ENCODE measurements at places on chromosomes 3 and 15. TPM values are rescaled to one million over a fixed set of nuclear protein-coding genes. Genes with fewer than 3 reads are reported as not detected.
A peak's percentile ranks its signal among the peaks of the same experiment; 100 is the strongest.

The CD200R1 gene
- 0.52 TPM for polyA plus RNA-seq

The MUC13 gene
- not detected for polyA plus RNA-seq

The C3orf52 gene
- polyA plus RNA-seq: not detected

The GATM gene
- 14.2 TPM for polyA plus RNA-seq

The SCAMP5 gene
- polyA plus RNA-seq: not detected

The SAMMSON gene
- polyA plus RNA-seq: not detected

The TATDN2 gene
- 12.4 TPM for polyA plus RNA-seq

The CHRD gene
- not detected for polyA plus RNA-seq

The CHRNA5 gene
- not detected for polyA plus RNA-seq

The HCLS1 gene
- polyA plus RNA-seq: 548 TPM

The TIPARP gene
- 19.5 TPM for polyA plus RNA-seq

The JAGN1 gene
- 60.4 TPM for polyA plus RNA-seq

The TMEM212 gene
- polyA plus RNA-seq: not detected

GRCh38 chr15:85421116-85421925, 40.9 kb downstream of the AKAP13 start:
- DNase-seq: no peak

- no peak for DNase-seq
Observed at GRCh38 chr3:107578091-107578490, 55.3 kb downstream of the BBX start.

- no peak for DNase-seq
Observed at GRCh38 chr15:88178631-88179030, 77.9 kb downstream of the NTRK3 start.

- DNase-seq: no peak
Observed at GRCh38 chr3:108918866-108919265, 34.8 kb downstream of the GUCA1C start.

GRCh38 chr3:45261333-45262110, 35.4 kb upstream of the TMEM158 start:
- DNase-seq: no peak

GRCh38 chr3:98553021-98553563, 21.3 kb downstream of the GPR15 start:
- DNase-seq: no peak

DNA sequence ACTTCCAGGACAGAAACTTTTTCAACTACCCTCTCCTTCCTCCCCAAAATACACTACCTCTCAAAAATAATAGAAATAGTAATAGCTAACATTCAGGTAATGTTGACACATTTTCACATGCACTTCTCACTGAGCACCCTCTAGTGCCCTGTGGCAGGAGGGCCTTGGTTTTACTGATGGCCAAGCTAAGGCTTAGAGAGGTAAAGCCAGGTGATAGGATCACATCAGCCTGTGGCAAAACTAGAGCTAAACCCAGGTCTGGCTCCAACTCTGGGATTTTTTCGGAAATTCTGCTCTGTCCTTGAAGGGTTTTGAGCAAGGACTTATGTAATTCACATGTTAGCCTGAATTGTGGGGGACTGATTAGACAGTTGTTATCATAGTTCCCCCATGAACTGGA, 922 bp upstream of the TAMM41 start:
- no peak for DNase-seq

DNA sequence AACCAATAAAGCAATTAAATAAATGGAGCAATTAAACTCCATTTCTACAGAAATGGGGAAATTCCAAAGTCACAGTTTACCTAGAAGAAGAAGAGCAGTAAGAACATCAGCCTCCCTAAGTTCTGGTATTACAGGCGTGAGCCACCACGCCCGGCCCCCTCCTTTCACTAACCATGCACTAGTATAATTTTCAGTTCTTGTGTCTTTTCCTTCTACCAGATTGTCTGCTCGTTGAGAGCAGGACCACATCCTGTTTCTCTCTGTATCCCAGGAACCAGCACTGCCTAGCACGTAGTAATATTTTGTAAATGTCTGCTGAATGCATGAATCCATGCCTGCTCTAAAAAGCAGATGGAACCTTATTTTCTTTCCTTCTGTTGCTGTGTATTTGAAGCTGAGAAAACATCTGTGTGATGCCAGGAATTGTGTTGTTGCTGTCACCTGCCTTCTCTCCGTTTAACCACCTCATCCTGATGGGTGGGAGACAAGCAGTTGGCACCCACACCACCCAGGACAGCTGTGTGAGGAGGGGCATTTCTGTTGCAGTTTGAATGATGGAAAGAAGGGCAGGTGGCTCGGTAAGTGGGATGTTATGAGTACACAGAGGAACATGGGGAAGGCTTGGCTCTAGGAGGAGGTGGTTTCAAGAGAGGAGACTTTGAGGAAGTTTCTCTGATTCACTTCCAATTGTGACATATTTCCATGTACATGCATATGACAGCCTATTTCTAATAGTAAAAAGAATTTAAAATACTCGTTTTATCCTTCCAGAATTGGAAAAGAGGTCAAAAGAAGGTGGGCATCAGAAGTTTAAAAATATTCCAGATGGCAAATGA, 30.1 kb downstream of the PXYLP1 start:
- no peak for DNase-seq

DNA sequence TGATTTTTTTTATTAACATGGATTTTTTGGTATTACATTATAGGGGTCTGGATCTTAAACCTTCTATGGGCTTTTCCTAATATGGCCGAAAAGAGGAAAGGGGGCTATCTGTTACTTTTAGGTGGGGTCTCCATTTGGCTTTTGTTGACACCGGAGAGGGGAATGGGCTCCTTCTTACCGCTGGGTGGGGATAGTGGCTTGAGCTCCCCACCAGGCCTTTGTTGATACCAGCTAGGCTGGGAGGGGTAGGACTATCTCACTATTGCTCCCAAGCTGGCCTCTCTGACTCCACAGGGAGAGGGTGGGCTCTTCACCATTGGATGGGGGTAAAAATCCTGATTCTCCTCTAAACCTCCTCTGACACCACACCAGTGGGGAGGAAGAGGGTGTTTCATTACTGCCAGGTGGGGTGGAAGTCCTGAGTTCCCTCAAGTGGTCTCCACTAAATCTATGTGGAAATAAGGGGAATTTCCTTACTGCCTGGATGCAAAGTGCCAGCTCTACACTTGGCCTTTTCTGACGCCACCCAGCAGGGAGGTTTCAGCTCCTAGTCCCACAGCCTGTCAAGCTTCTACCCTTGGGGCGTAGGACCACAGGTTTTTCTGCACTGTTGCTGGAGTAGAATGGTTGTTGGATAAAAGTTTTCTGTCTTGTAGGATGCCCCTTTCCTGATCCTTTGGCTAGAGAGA, 572.3 kb downstream of the MAGI1 start:
- no peak for DNase-seq

DNA sequence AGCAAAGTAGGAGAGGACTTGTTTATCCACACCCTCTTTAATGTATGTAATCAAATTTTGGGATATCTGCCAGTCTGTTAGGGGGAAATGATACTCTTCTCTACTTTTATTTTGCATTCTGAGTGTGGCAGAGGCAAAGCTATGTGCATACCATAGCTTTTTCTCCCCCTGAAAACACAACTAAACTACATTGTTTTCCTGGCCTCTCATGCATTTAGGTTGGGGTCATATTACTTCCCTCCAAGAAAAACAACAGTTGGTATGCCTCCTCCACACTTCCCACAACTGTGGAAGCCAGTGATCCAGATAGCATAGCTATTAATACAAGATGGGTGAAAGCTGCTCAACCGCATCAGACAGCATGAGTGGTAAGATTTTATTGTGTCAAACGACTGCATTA, 6.9 kb downstream of the RPL15 start:
- no peak for DNase-seq

- DNase-seq: no peak
Observed at GRCh38 chr3:196706731-196707130, 5.3 kb downstream of the CEP19 start.

DNA sequence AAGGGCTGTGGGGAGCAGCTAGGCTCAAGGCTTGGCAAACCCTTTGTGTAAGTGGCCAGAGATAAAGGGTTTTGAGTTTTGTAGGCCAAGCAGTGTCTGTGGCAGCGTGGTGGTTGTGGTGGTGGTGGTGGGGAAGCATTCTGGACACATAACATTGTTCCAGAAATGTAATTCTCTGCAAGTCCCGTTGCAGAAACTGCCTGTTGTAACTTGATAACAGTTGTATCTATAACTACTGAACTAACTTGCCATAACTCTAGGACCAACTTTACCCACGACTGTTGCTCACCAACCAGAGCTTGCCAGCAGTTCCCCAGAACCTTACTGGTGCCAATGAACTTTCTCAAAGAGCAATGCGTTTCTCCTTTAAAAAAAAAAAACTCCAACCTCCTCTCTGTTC, 18.1 kb upstream of the TMEM40 start:
- no peak for DNase-seq

DNA sequence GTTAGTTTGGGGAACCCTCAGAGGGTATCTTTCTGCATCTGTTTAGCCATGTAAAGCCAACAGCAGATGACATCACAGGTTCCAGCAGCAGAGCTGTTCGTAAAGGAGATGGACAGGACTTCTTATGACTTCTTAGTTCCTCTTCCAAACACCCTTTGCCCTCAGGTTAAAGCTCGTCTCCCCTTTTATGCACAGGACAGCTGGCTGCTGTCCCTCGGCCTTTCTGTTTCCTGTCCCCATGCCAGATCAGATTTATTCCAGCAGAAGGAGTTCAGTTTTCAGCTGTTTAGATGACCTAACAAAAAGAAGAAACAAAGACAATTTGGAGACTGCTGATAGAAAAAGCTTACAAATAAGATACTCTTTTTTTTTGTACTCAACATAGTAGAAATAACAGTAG, 45.1 kb downstream of the SEC22A start:
- DNase-seq: no peak

DNA sequence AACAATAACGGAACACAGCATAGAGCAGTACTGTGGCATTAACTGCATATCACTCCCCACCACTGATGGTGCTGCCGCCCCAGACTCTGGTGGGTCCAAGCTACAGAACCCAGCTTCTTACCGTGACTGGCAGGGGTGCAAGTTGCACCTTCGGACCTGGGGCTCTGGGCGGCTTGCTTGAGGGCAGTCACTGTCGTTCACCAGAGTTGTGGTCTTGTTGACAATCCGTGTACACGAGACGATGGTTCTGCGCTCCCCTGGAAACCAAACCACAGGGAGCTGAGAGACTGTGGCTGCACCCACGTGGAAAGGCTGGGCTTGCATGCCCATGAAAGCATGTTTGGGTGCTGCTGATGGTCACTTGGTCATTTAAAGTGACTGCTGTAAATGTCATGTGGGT, 293.0 kb downstream of the ADAMTS17 start:
- no peak for DNase-seq

- no peak for DNase-seq
Observed at GRCh38 chr15:80331886-80332406, 72.2 kb upstream of the ARNT2 start.

GRCh38 chr15:40931300-40932142, 2.4 kb downstream of the DLL4 start:
- no peak for DNase-seq

DNA sequence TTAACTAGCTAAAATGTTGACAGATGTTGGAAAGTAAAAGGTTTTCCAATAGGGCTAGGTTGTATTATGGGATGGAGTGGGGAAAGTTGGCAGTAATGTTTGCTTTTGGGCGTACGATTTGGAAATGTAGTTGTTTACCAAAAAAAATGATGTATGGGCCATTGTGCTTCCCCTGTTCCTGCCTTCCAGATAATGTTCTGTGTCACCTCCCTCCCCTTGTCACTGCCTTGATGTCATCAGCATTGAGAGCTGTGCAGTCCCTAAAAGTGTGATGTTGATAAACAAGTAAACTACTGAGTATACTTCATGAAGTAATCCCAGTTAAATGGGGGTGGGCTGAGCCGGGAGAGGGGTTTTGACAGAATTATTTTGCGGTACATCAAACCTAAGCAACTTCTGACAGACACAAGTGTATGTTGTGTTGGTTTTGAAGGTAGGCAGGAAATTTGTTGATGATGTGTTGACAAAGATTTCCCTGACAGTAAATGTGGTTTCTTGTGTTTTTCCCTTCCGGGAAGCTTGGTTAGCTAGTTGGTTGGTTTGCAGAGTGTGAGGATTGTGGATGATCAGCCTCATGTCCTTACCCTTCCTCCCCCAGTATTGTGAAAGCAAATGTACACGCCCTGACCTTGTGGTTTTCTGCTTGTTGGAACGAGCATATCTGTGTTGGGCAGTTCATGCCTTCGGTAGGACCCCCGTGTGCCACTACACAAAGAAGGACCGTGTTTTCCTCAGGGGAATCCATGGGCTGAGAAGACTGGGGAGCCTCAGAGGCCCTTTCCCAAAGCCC, 87.3 kb downstream of the PGPEP1L start:
- DNase-seq: no peak

DNA sequence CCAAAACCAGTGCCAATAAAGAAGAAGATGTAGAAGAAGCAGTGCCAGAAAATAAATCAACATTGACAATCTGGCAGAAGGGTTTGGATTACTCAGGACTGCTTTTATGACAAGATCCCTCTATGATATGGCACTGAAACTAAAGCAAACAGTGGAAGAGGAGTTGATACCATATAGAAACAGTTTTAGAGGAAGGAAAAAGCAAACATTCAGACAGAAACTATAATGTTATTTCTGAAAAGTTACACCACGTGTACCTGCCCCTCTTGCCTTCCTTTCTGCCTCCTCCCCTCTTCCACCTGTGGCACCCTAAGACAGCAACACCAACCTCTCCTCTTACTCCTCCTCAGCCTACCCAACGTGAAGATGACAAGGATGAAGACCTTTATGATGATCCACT, 63.0 kb downstream of the SFMBT1 start:
- peak; percentile 12 for DNase-seq

GRCh38 chr15:81222007-81222406, 25.3 kb downstream of the IL16 start:
- no peak for DNase-seq

DNA sequence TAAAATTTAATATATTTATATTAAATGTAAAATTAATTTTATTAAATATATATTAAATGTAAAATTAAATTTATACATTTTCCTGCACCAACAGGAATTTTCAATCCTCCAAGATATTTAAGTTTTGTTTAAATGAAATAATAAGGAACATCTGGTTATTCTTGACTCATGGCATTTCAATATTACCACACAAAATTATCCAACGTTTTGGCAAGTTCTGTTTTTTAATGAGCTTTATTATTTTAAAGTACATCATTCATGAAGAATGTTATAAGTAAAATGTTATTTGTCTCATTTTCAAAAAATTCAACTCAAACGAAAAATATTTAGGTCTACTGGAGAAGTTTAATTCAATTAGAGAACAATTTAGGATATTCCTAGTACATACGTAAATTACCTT, 811.4 kb downstream of the NAALADL2 start:
- DNase-seq: no peak

DNA sequence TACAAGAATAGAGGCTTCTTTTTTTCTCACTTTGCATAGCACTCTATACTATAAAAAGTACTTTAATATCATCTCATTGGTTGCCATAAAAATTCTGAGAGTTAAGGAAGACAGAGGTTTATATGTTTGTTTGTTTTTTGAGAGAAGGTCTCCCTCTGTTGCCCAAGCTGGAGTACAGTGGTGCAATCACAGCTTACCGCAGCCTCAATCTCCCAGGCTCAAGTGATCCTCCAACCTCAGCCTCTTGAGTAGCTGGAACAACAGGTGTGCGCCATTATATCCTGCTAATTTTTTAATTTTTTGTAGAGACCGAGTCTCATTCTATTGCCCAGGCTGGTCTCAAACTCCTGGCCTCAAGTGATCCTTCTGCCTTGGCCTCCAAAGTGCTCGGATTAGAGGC, 250.2 kb downstream of the LPP start:
- no peak for DNase-seq

- no peak for DNase-seq
Observed at GRCh38 chr3:46907271-46907670, 29.8 kb downstream of the PTH1R start.
